HS-27A (cell line): ENCODE measurements at places on chromosomes 1 and 21.

- no peak for DNase-seq
Measured at GRCh38 chr1:201473296-201473695, 4.3 kb upstream of the PHLDA3 start.

GRCh38 chr1:86739648-86740509, 35.5 kb downstream of the SH3GLB1 start:
- DNase-seq = no peak

- DNase-seq = no peak
Measured at GRCh38 chr1:100400404-100400803, 48.1 kb downstream of the CDC14A start.

- no peak for DNase-seq
Measured at GRCh38 chr1:16462773-16463330, 22.3 kb downstream of the NECAP2 start.

DNA sequence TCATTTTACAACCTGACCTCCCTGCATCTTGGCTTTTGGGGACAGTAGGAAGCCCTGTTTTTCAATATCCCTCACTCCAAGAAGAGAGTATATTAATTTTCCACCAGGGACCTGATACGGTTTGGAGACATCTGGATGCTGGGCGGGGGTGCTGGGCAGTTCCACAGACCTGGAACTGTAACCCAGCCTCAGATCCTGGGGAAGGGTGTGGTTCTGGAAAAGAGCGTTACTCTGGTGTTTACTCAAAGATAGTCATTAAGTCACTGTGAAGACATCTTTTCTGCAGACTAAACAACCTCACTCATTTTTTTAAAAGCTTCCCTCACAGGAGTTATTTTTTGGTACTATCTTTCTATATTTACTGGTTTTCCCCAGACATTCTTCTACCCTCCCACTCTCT, 189.8 kb downstream of the CLIC6 start:
- no peak for DNase-seq

GRCh38 chr1:3453891-3454810, at the start of gene ARHGEF16:
TSS of gene ARHGEF16 (plus strand) at chr1:3454665. CDS start at chr1:3463085, 8,420 bp downstream.
- DNase-seq = no peak

- no peak for DNase-seq
Measured at GRCh38 chr1:234639961-234640360, 30.0 kb upstream of the IRF2BP2 start.

DNA sequence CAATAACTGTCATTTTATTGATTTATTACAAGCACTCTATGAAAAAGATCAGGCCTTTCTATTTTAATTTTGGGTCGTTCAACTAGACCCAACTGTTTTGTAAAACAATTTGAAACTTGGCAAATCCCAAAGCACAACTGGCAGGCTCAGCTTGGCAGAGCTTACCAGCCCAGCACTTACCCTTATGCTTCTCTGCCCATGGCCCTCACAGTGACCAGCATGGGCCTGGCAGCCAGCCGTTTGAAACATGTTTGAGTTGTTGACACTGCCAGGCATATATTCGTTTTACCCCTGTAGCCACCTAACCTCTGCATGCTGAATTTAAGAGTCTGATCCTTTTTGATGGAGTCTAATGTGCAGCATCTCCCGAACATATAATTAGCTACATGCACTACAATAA, 796.7 kb upstream of the ADGRL2 start:
- DNase-seq = no peak

- DNase-seq = no peak
Measured at GRCh38 chr1:7462617-7463016, 308.5 kb upstream of the VAMP3 start.

GRCh38 chr1:101030881-101031280, 5.3 kb upstream of the DPH5 start:
- no peak for DNase-seq

DNA sequence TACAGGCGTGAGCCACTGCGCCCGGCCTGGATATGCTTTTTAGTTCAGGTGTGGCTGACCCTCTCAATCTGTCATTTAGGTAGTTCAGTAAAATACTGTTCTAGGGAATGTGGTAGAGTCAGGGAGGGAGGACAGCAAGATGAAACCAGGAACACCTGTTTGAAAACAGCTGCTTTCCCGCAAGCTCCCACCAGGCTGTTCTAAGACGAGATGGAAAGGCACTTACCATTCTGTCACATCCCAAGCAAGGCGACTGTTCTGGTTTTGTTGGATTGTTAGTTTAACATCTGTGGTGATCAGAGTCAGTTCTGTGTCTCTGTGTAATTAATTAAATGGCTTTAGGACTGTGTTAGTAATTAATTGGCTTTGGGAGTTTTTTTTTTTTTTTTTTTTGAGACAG, 2.9 kb downstream of the CHAF1B start:
- DNase-seq = no peak

DNA sequence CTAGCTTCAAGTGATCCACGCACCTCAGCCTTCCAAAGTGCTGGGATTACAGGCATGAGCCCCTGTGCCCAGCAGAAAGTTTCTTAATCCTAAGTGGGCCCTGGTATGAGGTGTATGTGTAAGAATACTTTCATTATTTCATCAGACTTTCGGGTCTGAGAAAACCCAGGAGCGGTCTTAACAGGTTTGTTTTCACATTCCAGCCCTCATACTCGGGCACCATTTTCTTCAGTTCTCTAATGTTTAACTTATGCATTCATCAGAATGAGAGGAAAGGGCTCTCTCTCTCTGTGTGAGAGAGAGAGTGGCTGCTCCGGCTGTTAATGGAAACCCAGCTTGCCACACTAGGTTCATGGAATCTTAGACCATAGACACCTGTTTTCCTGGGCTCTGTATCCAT, 4.2 kb upstream of the PADI1 start:
- DNase-seq = no peak

DNA sequence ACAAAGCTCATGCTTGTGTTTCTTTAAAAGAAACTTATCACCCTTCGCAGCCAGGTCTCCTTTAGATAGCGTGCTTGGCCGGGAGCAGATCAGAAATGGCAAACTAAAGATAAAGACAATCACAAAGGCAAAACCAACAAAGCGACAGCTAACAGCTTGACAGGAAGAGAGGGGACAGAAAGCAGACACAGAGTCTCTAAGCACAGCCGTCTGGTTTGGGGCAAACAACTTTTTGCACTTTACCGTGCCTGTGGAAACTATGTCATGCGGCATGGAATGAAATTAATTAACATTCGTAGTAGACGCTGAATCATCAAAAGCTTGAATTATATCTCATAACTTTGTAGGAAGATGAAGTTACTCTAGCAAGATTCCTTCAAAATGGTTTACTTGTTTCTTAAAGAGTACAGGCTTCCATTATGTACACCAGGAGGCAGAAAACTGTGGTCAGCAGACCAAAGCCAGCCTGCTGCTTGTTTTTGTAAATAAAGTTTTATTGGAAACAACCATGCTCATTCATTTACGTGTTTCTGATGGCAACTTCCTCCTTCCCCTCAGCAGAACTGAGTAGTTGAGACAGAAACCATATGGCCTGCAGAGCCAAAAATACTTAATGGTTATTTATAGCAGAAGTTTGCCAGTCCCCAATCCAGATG, 183.2 kb downstream of the KIF26B start:
- DNase-seq = no peak

DNA sequence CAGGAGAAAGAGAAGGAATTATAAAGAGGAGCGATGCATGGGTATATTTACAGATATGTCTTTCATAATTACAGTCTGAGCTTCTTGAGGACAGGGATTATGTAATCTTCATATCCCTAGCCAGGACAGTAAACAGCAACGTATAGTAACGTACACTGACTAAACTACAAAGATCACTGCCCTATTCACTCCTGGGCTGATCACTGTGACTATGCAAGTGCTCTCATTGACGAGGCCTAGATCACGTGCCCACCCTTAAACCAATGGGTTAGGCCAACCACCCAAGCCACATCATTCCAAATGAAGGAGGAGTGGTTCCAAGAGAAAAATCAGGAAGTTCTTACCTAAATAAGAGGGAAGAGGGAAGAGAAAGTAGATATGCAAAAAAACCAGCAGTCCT, 18.5 kb downstream of the PIK3R3 start:
- DNase-seq = no peak

DNA sequence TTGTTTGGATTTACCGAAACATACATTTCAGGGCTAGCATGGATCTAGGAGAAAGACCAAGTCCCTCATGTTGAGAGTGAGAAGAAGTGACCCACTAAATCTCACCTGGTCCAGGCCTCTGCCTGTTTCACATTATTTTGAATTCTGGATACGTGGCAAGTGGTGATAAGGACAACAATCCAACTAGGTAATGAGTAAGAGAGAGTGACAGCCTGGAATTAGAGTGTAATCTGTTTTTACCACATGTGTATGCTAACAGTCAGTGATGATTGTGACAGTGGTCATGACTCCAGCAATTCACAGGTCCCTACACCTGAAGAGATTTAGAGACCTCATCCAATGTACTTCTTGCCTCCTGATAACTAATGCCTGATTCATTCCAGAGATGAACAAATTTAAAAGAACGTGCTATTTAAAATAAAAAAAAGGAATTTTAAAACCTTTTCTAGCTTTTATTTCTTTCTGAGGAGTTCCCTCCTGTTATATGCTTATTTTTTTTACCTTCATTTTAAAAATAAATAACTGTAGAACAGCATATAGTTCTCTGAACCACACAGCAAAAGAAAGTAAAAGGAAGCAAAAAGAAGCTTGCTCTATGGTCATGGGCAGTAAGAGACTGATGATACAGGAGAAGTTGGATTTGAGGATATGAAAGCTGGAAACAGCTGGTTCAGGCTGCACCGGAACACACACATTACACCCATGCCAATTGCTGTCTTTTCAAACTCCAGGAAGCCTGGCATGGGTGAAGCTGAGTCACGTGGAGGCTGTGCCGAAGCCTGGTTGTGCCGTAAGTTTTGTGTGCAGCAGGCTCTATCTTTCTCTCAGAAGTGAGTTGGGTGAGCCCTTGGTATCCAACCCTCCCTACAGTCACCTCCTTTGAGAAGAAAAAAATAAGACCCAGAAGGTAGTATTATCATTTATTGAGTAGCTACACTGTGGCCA, 14.7 kb downstream of the C1orf116 start:
- no peak for DNase-seq

- DNase-seq = peak; percentile 48
Measured at GRCh38 chr1:155466996-155467395, 95.6 kb downstream of the ASH1L start.
